Hematopoietic multipotent progenitor cell treated with erythropoietin and hydrocortisone succinate and interleukin-3 and kit ligand, for 4 days (in vitro differentiated cells): ENCODE measurements at places on chromosomes 2 and 18.

DNA sequence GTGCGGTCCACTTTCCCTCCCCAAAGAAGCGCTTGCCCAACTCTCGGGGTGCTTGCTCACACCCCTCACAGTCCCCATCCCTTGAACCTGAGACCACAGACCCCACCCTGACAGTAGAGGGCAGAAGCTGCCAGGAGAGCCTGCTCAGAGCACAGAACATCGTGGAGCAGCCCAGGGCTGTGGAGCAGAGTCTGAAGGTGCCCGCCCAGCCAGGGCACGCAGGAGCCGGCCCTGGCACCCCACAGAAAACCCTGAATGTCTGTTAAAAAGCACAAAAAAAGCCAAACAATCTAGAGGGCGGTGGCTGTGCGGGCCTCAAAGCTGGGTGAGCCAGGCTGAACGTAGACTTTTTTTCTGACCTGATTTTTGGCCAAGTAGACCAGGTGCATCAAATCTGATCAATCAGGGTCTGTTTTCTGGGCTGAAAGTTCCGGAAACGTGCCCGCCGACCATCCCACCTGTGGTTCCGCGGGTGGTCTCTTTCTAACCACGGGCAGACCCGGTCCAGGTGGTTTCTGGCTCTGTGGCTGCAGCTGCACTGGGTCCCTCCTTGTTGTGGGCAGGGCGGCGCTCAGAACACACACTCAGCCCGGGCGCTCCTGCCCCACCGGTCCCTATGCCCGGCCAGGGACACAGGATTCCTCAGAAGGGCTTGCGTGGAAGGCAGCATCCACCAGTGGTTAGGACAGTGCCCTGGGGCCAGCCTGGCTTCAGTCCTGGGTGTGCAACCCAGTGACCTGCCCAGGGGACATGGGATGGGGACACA lies 66.3 kb downstream of the SLC66A2 start:
- peak; percentile 16 for DNase-seq

DNA sequence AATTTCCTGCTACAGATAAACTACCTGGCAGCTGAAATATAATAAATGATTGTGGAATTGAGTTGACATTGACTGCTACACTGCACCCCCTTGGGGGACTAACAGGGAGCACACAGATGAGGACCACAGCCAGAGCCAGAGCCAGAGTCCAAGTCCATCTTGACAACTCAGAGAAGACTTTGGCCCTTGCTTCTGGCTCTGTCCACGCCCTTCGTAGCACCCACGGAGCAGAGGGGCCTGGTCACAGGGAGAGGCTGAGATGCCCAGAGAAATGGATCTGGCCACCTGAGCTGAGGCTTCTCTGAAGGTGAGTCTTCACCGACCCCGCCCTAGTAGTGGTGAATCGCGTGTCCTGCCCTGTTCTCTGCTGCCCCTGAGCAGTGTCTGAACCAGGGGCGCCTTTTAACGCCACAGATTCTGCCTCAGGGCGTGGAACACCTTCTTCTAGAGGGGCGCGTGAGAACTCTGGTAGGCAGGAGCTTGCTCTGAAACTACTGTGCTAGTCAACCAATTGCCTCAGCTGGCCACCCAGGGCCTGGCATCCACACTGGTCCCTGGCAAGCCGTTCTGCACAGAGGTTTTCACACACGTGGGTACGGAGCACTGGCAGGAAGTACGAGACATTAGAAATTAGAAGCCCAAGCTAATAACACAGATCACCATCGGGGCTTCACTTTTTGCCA lies 35.7 kb upstream of the MAT2A start:
- peak; percentile 44 for DNase-seq

DNA sequence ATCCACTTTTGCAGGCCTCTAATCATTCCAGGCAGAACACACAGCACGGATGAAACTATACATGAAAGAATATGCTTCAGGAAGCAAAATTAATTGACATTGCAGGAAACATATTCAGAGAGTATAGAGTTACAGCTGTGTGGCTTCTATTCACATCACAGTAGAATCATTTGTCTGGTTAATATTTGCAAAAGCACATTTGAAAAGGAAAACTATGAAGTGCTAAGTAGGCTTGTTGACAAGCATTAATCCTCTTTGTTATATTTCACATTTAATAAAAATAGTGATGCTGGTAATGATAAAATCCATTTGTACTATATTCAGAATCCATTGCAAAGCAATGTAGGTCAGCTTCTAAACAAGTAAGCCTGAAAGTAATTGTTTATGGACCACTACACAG lies 32.2 kb upstream of the PIK3C3 start:
- DNase-seq, result no peak

DNA sequence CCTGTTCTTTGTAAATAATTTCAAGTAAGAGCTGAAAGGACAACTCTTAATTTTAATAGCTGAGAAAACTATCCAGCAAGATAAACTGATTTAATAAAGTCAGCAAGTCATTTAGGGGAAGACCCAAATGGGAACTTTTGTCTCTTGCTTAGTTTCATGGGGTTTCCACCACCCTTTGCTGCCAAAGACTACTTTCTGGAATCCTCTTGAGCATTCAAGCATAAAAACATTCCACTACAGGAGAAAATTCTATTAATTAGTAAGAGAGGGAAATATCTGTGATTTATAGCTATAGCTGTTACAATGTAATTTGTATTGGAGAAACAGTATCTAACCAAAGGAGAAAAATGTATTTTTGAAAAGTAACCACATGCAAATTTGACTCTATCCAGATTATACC lies 20.6 kb downstream of the EFEMP1 start:
- no peak for DNase-seq

DNA sequence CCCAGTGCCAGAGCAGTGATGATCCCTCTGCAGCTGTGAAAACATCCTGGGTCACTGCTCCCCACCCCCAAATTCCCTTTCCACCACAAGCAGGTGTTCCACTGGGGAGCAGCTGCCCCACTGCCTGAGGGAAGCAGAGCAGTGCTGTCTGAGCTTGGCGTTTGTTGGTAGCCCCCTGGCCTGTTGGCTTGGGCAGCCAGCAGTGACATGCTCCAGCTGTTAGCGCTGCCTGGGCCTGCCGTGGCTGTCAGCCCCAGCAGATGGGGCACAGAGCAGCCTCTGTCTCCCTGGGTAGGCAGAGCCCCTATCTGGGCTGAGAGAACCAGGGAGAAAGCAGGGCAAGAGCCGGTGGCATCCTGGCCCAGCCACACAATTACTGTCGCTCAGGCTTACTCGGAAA lies 247.7 kb downstream of the GLI2 start:
- no peak for DNase-seq

DNA sequence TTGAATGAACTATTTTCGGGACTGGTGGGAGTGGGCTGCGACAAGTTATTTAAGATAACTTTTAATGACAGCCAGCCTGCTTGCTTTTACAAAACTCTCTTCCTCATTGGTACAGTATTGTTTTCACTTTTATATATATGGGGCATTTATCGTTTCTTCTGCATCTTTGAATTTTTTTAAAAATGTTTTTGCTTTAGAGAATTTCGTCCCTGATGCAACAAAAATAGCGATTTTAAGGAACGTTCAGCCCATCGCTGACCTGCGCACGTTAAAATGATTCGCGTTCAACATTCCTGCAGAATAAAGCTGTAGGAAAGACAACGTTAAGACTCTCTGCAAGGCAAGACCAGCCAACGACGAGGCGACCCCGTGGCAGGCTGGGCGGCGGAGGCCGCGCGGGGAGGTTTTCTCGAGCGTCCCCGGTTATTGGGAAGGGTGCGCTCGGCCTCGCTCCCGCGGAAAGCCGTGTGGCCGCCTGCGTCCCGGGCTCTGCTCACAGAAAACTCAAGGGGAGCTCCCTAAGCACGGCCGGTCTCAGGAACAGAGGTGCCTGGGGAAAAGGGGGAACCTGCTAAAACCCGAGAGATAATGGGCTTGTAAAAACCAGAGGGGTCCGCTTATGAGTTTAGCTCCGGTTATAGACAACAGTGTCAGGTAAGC lies 3.0 kb downstream of the PAX8 start:
- DNase-seq, result no peak

DNA sequence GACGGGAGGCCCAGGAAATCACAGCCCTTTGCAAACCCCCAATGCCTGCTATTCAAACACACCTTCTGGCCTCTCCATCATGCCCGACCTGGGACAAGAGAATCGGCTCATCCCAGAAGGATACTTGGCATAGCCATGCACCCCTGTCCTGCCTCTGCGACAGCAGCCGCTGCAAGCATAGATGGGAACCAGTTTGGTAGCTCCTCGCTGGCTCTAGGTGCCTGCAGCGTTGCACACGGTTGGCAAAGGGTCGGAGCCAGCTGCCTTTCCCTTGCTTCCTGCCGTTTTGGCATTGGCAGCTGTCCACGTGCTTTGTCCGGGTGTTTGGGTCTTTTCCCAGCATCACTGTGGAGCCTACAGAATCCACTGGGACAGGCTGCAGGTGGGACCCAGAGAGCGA lies 76.9 kb downstream of the TWIST2 start:
- DNase-seq, result no peak

DNA sequence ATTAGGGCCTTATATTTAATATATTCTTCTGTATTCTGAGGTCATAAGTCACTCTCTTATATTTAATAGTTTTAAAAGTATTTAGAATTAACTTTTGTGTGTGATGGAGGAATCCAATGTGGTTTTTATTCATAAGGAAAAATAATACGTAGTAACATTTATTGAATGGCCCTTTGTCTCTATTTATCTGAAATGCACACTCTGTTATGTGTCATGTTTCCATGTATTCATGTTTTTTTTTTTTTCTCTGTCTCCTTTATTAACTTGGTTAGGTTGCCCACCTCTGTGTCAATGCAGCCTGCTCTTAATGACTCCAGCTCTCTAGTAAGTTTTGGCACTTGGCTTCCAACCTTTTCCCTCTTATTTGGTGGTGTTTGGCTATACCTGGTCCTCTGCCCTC lies 33.8 kb downstream of the RNF144A start:
- no peak for DNase-seq

- no peak for DNase-seq
Observed at GRCh38 chr2:160917850-160918249, 242.4 kb upstream of the TANK start.

DNA sequence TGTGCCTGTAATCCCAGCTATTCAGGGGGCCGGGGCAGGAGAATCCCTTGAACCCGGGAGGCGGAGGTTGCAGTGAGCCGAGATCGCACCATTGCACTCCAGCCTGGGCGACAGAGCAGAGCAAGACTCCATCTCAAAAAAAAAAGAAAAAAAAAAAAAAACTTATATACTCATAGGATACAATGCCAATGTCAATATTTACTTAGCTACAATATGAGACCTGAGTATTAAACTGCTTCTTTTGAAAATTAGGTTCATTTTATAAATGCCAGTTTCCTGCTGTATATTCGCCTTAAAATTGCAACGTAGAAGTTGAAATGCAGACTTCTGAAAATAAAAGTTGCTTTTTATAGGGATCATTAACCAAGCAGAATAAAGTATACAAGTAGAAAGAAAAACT lies 2.3 kb downstream of the SLC35F5 start:
- no peak for DNase-seq

GRCh38 chr18:11978956-11979355 lies 2.4 kb upstream of the IMPA2 start:
- no peak for DNase-seq

- peak; percentile 84 for DNase-seq
Observed at GRCh38 chr18:58117786-58118403, 73.9 kb downstream of the NEDD4L start.

GRCh38 chr2:48292393-48292792 lies 237.6 kb upstream of the STON1 start:
- peak; percentile 88 for DNase-seq

DNA sequence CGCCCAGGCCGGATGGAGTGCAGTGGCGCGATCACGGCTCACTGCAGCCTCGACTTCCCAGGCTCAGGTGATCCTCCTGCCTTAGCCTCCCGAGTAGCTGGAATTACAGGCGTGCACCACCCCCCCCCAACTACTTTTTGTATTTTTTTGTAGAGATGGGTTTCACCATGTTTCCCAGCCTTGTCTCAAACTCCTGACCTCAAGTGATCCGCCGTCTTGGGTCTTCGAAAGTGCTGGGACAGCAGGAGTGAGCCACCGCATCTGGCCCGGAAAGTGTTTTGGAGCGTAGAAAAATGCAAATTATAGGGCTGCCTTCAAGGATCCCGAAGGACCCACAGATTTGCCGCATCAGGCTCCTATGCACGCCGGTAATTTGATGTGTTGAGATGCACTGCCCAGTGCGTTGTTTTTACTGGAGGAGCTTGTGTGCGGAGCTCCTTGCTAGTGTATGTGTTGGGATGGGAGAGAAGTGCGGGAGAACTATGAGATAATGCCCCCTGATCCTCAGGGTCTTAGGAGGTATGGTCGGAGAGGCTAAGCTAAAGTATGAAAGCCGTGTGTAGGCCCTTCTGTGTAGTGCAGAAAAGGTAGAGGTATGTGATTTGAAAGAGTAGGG lies 1.2 kb upstream of the CLASP1 start:
- DNase-seq, result peak; percentile 35

DNA sequence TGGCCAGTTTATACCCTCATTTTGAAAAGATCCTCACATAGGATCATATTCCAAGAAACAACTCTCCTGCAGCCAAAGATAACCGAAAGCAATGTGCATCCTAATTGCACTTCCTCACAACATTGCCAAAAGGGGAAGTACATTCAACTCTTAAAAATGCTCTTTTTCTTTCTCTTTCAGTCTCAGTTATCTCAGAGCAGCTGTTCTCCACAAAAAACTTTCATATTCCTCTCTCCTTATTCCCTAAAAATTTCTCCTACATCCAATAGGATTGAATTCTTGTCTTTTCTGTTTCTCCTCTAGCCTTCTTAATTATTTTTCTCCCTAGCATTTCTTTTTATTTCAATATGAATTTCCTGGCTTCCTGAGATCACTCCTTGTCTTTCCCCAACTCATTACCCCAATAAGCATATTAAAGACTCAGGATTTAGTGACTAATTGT lies 7.4 kb upstream of the VRK2 start:
- peak; percentile 88 for DNase-seq

DNA sequence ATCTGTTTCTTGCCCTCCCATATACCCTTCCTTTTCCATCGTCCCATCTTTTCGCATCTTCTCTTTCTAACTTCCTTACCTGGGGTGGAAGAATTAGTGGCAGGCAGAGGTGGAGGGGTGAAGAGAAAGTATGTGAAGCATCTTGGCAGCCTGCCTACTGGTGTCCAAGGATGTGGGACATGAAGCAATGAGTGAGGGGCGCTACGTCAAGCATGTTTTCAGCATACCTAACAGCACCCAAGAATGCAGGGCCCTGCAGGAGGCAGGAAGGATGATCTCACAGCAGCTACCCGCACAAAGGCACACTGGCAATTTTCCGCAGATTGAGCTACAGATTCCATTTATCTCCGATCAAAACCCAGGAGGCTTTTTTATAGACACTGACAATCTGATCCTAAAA lies 42.2 kb downstream of the METTL4 start:
- DNase-seq, result no peak

GRCh38 chr18:63074981-63075404 lies 244.6 kb downstream of the BCL2 start:
- peak; percentile 88 for DNase-seq
